ENCODE measurements at places on chromosomes 6 and 20. TPM values are rescaled to one million over a fixed set of nuclear protein-coding genes. Genes with fewer than 3 reads are reported as not detected.

DNA sequence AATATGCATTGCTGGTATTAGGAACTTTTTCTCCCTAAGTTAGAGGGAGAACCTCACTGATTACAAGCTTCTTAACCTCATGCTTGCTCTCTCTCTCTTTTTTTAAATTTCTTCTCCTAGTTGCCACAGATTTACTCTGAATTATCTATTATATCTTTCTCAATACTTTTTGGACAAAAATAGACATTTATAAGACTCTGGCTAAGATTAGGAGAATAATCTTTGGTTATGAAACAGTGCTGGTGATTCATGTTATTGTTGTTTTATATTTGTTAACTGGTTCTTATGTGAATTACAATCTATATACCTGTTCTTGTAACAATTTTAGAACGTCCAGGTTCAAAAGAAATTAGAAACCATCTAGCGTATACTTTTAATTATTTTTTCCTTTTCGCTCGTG lies 187.8 kb downstream of the OGFRL1 start:
- no peak for DNase-seq

The TREML2 gene
- 0.06 TPM for total RNA-seq

DNA sequence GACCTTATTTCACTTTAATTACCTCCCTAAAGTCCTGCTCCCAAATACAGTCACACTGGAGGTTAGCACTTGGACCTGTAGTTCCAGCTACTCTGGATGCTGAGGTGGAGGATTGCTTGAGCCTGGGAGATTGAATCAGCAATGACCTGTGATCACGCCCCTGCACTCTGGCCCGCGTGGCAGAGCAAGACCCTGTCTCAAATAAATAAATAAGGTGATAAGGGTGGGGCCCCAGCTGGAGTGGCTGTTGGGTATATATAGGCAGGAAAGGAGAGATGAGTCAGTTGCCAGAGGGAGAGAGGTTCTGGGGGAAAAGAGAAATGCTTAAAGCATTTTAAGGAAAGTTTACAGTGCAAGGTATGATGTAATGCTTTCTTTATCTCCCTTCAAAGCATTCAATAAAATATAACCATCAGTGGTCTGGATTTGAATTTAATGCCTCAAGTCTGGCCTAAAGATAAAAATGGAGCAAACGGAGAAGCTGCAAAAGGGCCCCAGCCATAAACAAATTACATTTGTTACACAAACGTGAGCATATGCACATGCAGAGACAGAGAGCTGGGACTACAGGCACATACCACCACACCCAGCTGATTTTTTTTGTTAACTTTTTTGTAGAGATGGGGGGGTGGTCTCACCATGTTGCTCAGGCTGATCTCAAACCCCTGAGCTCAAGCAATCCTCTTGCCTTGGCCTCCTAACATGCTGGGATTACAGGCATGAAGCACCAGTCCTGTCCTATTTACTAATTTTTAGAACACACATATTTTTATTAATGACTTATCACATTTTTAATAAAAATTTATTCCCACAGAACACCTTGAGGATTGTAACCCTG lies 6.1 kb upstream of the PM20D2 start:
- no peak for DNase-seq

DNA sequence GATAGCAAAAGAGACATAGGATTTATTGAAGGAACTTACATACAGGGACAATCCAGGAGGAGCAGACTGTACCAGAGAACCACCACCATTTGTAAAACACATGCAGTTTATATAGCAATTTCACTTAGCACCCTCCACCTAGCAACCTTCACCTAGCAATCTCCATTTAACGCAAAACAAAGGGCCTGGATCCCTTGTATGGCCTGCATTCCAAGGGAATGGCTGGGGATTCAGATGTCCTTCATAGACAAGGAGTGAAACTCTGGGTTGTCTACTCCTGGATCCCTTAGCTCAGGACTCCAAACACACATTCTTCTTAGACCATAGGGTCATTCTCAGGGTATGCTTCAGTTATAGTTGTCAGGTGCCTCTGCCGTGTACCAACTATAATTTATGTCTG lies 1324.9 kb downstream of the HACE1 start:
- DNase-seq, result no peak

The PPIL6 gene
- total RNA-seq, result 0.40 TPM

- no peak for DNase-seq
Observed at GRCh38 chr6:56827908-56828649, 126.8 kb upstream of the BEND6 start.

GRCh38 chr20:9375221-9375681 lies 139.1 kb upstream of the LAMP5 start:
- no peak for DNase-seq

The BANF2 gene
- total RNA-seq, result not detected

The POU5F1 gene
- 1.7 TPM for total RNA-seq

- DNase-seq, result no peak
Observed at GRCh38 chr6:80728101-80728750, 621.8 kb downstream of the BCKDHB start.

GRCh38 chr6:422433-423054 lies 31.0 kb downstream of the IRF4 start:
- no peak for DNase-seq

DNA sequence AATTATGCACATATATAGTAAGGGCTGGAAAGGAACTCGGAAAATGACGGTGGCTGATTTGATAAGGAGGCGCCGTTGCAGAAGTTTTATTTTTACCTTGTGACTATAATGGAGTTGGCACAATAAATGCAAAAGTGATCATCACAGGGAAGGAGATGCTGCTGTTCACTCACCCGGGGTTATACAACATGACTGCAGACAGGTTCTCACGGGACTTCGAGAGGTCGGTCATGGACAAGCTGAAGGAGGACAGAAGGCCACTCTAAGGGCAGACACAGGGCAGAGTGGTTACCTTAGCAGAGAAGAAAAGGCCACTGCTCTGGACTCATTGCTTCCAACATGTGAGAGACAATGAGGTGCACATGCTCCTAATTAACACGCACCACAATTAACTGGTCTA lies 168.6 kb downstream of the KIF16B start:
- DNase-seq, result no peak

The FUT9 gene
- not detected for total RNA-seq

DNA sequence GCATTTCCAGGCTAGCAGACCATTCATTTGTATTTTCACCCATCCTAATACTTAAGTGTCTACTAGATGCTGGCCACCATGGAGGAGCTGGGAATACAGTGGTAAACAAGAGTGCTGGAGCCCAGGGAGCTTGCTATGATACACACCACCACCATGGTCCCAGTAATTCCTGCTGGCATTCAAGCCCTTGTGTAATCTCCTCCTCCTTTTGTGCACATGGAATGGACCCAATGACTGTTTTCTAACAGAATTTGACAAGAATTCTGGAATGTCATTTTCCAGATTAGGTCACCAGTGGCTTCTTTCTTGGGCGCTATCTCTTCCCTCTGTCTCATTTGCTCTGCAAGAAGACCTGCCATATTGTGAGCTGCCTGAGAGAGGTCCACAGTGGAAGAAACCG lies 552.0 kb downstream of the C6orf118 start:
- DNase-seq, result no peak

The SLC44A4 gene
- total RNA-seq, result not detected

The GJA10 gene
- not detected for total RNA-seq

GRCh38 chr6:37305841-37306425 lies 47.9 kb upstream of the RNF8 start:
- DNase-seq, result no peak

DNA sequence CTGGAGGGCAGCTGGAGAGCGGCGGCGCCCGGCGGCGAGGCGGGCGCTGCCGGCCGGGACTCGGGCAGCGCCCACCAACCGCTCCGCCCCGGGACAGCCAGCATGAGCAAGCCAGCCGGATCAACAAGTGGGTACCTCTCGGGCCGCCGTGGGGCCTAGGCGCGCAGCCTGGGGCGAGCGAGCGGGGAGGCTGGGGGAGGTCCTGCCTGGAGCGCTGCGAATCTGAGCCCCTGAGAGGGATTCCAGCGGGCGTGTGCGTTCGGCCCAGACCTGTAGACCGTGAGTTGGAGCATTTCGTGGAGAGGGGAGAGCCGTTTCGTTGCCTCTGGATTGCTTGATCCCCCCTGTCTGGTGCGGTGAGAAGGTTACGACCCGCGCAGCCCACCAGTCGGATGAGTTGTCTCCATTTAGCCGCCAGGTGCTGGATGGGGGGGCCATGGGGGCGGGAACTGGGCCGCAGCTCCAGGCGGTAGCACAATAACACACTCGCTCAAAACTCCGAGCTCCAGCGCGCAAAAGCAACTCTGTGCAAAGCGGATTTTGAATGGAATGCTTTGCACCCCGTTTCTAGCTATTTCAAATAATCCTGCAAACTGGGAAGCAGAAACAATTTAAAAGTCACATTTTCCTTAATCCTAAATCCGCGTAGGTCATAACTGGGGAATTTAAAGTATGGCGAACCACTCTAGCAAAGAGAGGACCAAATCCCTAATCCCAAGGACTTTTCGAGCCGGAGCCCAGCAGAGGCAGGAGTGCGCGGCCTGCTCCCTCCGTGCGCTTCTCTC lies 1.0 kb downstream of the NR2E1 start:
- DNase-seq, result no peak

- peak; percentile 31 for DNase-seq
Observed at GRCh38 chr20:57467742-57468141, 57.2 kb downstream of the CTCFL start.

GRCh38 chr20:60718743-60719480 lies 533.1 kb upstream of the CDH4 start:
- DNase-seq, result no peak

DNA sequence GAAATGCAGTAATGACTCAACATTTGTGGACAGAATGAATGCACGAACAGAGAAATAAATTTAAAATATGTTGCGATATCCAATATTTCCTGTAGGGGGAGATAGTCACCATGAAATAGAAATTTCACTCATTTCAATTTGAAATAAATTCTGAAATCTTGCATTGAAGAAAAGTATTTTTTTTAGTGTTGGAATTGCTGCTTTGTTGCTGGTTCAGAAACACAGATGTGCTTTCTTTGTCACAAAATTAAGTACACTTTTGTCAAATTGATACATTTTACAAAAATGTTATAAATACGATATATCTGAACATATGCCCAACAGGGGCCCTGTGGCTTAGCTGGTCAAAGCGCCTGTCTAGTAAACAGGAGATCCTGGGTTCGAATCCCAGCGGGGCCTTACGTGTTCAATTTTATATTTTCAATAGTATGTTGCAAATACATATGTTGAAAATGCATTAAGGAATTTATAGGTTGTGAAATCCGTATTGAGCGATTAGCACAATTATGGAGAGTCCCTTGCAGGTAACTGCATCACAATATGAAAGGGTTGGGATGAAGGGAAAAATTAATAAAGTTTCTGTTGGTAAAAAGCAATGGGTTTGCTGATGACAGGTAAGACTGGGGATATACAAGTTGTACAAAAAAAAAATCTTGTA lies 85.4 kb upstream of the PRSS16 start:
- DNase-seq, result no peak

GRCh38 chr6:44935693-44936300 lies 392.3 kb upstream of the RUNX2 start:
- no peak for DNase-seq

DNA sequence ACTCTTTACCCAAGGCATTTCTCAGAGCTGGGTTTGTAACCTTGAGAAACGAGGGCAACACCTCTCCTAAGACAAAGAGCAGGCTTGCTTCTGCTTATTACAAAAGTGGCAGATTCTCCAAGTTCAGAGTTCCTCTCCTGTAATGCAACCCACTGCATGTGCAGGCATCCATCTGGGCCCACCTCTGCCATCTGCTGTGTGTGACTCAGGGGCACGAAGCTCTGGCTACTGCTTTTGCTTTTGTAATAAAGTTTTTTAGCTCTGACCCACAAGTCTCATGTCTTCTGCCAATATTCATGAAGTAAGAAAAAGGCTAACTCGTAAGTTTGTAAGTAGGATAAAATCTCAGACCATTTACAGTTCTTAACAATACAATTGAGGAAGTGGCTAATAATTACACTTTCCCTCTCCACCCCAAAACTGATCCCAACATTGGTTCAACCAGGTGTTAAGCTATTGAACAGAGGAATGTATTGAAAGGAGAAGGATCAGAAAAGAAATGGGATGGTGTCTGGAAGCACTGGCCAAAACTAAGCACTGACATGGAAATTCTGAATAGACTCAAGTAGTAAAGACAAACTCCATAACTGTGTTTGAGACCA lies 51.7 kb upstream of the SMLR1 start:
- no peak for DNase-seq

The TINAG gene
- total RNA-seq, result not detected

The CLPSL1 gene
- not detected for total RNA-seq

The RUNX2 gene
- total RNA-seq, result 0.42 TPM

The MTFR2 gene
- 0.68 TPM for total RNA-seq

Data from right lobe of liver (tissue), 6 donors.